ENCODE measurements at places on chromosomes 6 and 20.

- no peak for DNase-seq
Measured at GRCh38 chr6:40955178-40955545, 83.9 kb downstream of the UNC5CL start.

DNA sequence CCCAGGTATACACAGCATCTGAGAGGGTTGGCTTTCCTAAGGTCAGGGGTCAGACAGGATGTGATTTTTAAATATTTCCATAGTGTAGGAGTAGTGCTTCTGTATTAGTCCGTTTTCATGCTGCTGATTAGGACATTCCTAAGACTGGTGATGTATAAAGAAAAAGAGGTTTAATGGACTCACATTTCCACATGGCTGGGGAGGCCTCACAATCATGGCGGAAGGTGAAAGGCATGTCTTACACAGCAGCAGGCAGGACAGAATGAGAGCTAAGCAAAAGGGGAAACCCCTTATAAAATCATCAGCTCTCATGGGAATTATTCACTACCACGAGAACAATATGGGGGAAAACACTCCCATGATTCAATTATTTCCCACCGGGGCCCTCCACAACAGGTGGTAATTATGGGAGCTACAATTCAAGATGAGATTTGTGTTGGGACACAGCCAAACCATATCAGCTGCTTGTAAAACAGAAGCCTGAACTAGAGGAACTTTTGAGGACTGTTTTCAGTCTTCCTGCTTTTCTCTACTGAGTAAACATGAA is 91.0 kb upstream of the MEI4 start:
- DNase-seq = no peak

- DNase-seq = no peak
Measured at GRCh38 chr20:53559816-53560215, 33.8 kb downstream of the ZNF217 start.

- no peak for DNase-seq
Measured at GRCh38 chr6:36677059-36677749, 1.3 kb upstream of the CDKN1A start.

GRCh38 chr6:24631671-24632070 is 14.3 kb downstream of the KIAA0319 start:
- no peak for DNase-seq

DNA sequence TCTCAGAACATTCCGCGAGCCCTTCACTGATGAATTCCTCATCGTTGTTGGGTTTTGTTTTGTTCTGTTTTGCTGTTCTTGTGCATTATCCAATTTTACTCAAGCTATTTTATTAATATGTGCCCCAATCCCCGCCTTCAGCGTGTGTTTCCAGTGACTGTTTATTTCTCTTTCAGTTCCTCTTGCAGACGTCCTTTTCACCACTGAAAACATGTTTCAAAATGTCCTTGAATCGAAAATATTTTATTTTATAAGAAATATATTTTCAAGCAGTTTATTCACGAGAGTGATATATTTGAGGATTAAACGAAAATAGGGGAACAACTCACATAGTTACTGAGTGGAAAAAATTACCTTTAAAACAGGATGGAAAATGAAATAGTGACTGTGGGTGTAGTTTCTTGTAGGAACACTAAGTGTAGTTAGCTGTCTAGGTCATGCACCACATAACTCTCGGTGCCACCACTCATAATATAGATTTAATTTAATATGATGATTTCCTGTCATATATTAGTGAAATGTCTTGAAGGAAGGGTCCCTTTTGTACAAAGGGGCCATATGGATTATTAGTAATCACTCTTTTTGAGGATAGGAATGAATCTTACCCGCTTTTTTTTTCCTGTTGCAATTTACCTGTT is 45.3 kb upstream of the HDDC2 start:
- DNase-seq = no peak

DNA sequence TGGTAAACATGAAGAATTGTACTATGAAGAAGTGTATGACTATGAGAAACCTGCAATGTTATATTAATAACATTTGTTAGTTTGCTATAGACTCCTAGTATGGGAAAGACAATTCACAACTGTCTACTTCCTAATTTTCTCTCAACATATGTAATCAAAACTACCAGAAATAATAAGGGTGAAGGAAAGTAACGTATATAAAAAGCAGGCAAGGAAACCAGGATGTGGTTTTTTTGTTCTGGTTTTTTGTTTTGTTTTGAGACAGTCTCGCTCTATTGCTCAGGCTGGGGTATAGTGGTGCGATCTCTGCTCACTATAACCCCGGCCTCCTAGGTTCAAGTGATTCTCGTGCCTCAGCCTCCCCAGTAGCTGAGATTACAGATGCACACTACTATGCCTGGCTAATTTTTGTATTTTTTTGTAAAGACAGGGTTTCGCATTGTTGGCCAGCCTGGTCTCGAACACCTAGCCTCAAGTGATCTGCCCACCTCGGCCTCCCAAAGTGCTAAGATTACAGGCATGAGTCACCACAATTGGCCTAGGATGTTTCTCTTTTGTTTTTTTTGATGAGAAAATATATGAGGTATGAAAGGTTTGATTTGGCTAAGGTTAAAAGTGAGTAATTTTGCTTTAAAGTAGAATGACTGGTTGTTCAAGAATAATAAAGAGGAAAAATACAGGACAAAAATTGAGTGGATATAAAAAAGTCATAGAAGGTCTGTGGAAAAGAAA is 83.1 kb downstream of the PTCHD4 start:
- DNase-seq = no peak

- no peak for DNase-seq
Measured at GRCh38 chr6:157841211-157841840, 18.3 kb downstream of the SNX9 start.

DNA sequence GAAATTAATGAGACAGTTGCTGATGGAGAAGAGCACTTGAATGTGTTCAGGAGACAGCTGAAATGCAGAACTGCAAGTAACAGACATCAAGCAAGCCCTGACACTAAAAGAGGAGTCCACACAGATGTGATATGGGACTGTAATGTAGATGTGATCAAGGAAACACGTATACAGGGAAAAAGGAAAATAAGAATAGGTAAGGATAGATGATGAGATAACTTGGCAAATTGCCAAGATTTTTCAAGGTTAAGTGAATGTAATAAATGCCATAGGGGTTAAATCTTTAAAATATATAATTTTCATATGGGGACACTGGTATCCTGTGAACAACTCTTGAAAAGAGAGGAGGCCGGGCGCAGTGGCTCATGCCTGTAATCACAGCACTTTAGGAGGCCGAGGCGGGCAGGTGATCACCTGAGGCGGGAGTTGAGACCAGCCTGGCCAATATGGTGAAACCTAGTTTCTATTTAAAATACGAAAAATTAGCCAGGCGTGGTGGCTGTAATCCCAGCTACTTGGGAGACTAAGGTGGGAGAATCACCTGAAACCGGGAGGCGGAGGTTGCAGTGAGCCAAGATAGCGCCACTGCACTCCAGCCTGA is 7.2 kb upstream of the SNX14 start:
- DNase-seq = no peak

- no peak for DNase-seq
Measured at GRCh38 chr6:129641344-129641743, 68.6 kb downstream of the ARHGAP18 start.

DNA sequence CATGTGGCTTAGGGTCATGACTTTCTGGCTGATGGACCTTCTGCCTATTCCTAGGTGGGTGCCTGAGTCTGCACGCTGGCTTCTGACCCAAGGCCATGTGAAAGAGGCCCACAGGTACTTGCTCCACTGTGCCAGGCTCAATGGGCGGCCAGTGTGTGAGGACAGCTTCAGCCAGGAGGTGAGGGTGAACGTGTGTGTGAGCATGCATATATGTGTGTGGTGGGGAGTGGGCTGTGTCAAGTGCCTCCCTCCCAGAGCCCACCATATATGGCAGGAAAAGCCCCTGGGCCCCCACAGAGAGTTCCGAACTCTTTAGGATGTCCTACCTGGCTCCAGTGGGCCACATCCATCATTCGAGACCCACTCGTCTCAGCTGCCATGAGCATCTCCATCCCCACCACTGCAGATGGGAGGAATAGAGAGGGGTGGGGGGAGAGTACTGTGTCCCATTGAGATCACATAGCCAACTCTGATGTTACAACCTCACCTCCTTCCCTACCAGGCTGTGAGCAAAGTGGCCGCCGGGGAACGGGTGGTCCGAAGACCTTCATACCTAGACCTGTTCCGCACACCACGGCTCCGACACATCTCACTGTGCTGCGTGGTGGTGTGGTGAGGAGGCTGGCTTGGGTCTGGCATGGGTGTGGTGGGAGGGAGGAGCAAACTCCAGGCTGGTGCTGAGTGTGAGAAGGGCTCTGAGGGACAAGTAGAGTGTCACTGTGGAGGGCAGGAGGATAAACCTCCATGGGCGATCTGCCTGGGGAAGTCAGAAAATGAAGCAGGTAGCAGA is 3.2 kb downstream of the SLC22A7 start:
- DNase-seq = no peak

- DNase-seq = no peak
Measured at GRCh38 chr6:44304282-44305199, 8.6 kb downstream of the AARS2 start.

- no peak for DNase-seq
Measured at GRCh38 chr6:51365566-51365965, 546.9 kb downstream of the TFAP2B start.

DNA sequence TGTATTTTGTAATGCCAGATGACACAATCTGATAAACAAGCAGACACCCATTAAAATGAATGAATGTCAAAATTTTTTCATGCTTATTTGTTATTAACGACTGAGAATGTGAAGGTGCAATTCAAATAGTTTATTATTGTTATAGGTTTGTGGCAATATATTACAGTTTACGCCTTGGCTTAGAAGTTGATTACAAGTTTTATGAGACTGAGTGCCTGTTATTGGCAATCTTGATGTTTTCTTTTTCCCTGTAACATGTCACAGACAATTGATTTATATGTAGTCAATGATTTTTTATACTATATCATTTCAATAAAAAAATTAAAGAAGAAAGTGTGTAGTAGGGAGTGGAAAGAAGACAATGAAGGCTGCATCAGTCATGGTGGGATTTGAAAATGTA is 144.1 kb upstream of the EEF1E1 start:
- no peak for DNase-seq

DNA sequence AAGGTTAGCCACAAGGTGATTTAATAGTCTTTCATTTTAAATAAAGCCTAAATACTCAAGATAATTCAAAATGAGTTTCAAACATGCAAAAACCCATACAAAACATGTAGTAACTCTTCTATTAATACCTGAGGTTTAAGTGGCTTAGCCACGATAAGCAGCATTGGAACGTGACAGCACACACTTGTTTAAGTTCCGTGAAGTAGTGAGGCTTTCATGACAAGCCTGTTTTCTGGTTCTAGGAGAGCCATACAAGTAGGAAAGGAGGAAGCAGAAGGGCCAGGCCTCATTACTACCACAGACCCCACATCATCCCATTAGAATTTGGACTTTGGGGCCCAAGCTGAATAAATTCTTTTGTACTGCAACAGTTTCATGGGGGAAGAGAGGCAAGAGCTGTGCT is 54.3 kb upstream of the PRND start:
- no peak for DNase-seq

DNA sequence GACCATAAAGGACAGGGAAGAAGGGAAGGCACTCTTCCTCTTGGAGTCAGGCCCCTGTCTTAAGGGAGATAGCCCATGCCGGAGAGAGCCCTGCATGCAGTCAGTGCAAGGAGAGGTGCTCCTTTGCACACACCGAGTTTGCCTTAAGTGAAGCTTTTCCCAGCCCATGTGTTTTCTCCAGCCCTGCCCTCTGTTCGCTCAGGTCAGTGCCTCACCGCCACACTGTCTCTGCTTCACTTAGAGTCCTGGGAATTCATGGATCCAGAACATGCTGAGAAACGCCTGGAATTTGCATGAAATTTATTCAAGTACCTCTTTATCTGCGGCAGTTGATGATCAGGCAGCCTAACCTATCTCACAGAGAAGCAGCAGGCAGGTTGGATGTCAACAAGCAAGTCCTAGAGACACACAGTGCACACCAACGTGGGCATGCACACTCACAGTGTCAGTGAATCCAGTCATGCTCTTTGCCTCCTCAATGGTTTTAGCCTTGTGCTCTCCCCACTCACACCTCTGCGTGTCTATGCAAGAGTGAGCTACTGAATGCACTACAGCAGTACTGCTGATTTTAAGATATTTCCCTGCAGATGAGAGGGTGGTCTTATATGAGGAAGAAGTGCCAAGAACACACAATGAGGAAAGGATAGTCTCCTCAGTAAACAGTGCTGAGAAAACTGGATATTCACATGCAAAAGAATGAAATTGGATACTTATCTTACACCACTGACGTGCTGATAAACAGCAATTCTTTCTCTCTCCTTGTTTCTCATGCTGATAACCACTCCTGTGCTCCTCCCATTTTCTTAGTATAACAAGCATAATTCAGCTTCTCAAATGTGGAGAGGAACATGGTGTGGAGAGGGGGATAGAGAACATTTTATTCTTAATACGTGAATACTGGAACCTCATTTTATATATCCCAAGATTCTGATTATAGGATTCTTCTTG is 295.1 kb upstream of the CDYL start:
- no peak for DNase-seq

DNA sequence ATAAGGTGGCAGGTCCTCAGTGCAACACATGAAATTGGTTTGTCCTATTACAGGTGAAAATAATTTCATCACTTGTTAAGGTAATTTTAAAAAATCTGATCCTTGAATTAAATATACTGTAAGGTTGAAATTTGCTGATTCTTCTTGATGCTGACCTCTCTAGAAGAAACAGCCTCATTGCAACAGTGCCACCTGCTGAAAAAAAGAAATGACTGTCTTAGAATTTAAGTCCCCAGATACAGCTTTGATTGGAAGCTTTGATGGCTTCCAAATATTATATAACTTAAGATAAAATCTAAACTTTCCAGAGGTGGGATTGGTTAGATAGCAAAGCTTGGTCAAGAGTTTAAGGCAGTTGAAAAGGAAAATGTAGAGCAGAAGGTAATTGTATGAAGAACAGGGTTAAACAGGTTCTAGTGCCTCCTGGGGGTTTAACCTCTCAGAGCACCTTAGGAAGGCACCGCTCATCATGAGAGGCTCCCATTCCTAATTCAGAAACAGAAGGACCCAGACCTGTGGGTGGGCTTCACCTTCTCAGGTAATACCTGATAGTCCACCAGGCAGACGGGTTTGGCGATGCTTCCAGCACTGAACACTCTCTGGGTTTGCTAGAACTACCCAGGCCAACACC is 401.0 kb downstream of the PAX1 start:
- DNase-seq = no peak

DNA sequence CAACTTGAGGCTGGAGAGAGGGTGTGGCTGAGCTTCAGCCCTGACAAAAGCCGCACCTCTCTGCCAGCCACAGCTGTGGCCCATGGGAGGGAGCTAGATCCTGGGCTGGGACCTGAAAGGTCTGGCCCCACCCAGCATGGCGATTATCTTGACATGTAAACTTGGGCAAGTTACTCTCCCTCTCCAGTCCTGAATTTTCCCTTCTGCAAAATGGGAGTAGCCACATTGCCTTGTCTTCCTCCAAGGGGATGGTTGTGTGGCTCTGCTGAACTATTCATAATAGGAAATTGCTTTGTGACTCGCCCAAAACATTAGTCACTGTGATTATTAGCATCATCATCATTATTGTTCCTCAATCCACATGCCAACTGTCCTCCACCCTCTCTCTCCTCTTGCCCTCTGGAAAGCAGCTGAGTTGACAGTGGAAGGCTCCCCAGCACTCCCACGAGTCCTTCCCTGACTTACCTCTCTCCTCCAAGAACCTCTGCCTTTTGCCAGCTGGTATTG is 23.0 kb upstream of the RBPJL start:
- no peak for DNase-seq

- no peak for DNase-seq
Measured at GRCh38 chr20:1689721-1690120, 32.1 kb upstream of the SIRPG start.
